ACHN (cell line): ENCODE measurements at places on chromosomes 5 and 9.
A peak's percentile ranks its signal among the peaks of the same experiment; 100 is the strongest.

DNA sequence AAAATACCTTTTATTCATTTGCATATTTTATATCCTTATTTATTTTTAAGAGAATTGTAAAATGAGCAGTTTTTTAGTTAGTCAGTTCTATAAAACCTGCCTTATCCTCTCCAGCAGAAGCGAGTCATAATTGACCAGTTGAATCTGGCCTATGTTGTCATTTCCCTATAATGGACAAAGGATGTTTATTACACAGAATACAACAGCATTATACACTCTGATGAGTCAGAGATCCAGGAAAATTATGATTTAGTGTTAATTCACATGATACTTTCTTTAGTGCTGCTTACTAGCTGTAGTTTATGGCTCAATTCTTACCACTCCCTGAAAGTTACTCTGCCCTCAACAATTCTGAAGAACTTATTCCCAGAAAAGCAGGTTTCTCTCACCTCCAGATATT, 26.8 kb upstream of the LURAP1L start:
- no peak for DNase-seq

- DNase-seq: no peak
These were observed 107.7 kb downstream of the MAT2B start for GRCh38 chr5:163613150-163613442.

DNA sequence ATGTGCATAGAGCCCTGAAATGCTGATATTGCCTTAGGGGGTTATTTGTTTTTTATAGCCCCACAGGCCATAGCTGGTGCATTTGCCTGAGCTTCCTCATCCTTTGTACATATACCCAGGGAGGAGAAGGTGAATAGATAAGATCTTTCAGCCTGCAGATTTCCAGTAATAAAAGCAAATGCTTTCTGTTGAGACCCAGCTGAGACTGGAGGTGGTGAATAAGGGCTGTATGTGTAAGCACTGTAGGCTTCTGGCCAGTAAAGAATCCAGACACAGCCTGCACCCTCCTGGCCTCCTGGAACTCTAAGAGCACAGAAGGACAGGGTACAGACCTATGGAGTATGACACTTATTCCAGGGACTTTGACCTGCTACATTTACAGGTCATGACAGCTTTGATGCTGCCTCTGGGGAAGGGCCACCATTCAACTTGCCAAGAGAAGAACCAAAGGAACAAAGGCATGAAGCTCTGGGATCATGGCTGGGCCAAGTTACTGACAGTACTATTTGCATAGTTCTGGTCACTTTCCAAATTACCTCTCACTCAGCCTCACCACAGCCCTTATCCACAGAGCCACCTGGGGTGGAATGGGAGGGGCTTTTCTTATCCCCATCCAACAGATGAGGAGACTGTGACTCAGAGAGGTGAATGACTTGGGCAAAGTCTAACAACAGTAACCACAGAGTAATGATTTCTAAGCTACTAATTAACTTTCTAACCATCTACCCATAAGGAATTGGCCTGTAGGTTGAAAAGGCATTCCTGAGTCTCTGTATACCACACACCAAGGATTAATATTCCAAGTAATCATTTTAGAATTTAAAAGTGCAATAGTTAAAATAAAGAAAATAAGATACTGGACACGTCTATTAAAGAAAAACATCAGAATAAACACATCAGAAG, 604.5 kb upstream of the KLF4 start:
- DNase-seq: peak; percentile 91

DNA sequence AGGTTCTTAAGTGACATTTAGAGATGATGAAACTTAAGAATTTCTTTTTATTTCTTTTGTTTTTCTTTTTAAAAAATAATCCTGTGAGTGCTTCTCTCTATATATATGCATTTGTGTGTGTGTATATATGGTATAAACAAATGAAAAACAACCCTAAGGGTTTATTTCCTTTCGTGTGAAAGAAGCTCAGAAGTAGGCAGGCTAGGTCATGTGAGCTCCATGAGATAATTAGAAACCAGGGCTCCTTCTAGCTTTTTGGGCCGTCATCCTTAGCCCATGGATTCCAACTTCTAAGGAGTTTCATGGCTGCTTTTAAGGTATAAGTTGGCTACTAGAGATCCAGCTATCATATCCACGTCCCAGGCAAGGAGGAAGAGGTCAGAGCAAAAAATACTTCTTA, 11.2 kb downstream of the C9orf43 start:
- DNase-seq: no peak

GRCh38 chr9:131056781-131057506, 39.4 kb upstream of the AIF1L start:
- DNase-seq: no peak

- DNase-seq: no peak
These were observed 31.2 kb downstream of the STC2 start for GRCh38 chr5:173296737-173297676.

DNA sequence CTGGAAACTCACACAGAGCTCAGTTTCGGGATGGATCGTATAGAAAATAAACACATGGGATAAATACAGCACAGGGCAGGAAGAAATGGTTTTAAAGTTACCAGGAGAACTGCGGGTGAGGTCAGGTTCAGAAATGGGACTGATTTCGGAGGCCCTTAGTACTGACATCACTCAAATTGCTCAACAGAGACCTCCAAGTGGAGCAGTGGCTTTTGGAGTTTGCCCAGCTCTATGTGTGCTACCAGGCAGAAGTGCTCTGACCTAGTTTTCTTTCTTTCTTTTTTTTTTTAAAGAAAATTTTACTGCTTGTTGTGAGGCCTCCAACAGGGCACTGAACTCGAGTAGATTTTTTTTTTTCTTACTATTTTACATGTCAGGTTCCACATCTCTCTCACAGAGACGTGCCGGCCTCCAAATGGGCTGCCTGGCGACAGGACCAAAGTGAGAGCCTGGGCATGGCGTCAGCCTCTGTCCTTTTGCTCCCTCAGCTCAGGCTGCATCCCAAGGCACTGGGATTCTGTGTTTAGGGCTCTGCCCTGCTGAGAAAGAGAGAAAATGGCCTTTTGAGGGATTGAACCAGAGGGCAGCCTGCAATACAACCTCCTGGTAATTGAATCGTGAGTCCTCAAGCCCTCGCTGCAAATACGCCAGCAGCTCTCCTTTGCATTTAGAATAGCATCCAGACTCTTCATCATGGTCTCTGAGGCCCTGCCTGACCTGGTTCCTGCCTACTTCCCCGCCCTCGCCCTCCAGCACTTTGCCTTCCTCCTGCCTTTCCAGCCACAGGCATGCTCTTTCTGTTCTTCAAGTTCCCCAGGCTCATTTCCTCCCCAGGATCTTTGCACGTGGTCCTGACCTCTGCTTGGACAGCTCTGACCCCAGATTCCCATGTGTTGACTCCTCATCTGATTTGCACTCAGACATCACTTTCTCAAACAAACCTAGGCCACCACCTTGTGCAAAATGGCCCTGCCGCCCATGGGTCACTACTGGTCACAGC, 173.5 kb downstream of the FGF1 start:
- peak; percentile 54 for DNase-seq

GRCh38 chr9:136529516-136530460, 16.1 kb downstream of the NOTCH1 start:
- DNase-seq: no peak
